Suppressor macrophage treated with lipopolysaccharide for 4 hours (primary cell): ENCODE measurements at places on chromosomes 2 and 18.
A peak's percentile ranks its signal among the peaks of the same experiment; 100 is the strongest.

DNA sequence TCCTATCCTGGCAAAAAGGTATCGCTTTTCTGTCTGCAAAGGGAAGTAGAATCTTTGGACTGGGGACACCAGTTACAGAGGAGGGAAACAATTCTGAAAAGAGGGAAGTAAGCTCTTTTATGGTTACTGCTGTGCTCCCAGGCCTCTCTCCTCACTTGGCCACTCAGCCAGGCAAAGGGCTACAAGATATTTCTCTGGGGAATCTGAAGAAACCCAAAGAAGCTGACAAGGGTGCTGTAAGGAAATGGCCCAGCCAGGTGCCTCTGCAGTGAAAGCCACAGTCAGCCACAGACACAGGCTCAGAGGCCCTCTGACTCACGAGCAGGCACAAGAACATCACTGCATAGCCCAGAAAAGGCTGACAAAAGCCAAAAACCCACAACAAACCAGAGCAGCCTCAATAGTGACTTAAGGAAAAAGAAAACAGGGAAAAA is 5.8 kb downstream of the HDLBP start:
- peak; percentile 41 for DNase-seq

DNA sequence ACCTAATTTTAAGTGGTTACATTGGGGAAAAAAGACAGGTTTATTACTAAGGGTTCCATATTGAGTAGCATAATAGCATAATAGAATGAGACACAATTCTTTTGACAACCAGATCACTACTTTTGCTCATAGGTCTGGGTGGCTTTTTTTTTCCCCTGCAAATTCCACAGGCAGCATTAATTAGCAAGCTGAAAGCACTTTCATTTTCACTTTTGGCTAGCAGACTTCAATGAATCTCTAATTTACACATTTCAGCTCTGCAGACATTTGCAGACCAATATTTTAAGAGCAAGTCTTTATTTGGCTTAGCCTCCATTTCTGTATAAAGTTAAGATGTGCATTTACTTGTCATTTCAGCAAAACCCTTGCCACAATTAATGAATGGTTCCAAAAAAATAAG is 185.5 kb downstream of the NOL4 start:
- peak; percentile 1 for DNase-seq

GRCh38 chr2:3520591-3520990 is 1.3 kb upstream of the ADI1 start:
- no peak for DNase-seq

DNA sequence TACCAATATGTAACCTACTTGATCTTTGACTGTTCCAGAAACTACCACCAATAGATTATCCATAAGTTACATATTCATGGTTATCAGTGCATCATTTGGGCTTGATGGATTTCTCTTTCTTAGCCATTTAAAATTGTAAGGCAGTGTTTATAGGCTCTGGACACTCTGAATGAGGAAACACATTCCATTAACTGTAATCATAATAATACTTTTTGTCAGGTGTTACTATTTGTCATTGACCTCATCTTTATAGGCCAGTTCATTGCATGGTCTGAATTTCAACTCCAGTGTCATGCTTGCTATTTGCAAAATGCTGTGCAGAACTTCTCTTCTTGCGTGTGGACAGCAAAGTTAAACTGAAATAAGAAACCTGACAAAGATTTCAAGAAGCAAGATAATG is 1340.2 kb upstream of the ZEB2 start:
- no peak for DNase-seq

DNA sequence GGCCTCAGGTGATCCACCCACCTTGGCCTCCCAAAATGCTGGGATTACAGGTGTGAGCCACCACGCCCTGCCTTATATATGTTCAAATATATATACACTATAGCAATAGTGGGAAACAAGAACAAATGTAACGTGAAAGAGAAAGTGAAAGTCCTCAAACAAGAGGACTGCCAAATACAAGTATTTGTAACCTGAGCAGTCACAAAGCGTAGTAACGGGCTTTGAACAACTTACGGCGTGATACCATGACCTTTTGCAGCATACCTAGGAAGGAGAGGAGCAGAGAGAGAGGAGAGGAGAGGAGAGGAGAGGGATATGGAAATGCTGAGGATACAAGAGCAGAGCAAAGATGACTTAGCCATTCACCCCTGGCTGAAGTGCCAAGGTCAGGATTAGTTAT is 113.8 kb upstream of the RGPD4 start:
- peak; percentile 7 for DNase-seq

DNA sequence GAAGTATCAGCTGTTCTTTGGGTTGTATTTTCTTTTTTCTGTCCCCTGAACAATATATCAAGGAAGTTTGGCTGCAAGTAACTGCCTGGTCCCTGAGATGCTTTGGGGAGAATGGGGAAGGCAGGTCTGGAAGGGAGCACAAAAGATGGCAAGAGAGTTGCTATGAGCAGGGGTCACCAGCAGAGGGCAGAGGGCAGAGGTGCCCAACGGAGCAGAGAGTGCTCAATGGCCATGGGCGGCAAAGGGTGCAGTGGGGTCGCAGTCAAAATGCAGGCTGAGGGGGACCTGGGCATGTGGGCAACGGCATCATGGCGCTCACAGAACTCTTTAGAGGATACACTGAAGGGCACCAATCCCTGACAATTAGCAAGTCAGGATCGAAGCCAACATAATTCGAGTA is 107.7 kb upstream of the ATP8B1 start:
- no peak for DNase-seq

- DNase-seq, result no peak
Observed at GRCh38 chr2:62732262-62732777, 26.8 kb downstream of the EHBP1 start.

DNA sequence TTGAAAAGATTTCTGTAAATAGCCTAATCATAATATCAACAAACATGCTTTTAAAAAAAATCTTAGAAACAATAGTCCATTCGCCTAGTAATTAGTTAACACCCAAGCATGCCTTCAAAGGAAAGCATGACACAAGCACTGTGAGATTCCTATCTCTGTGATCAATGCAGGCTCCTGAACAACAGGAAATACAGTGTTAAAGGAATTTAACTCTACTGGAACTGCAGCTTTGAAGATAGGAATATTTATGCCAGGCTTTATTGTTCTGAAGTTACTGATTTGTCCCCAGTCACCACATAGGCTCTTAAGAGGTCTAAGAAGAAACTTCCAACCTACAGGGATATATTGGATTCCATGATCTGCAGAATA is 15.4 kb upstream of the FAM124B start:
- no peak for DNase-seq

DNA sequence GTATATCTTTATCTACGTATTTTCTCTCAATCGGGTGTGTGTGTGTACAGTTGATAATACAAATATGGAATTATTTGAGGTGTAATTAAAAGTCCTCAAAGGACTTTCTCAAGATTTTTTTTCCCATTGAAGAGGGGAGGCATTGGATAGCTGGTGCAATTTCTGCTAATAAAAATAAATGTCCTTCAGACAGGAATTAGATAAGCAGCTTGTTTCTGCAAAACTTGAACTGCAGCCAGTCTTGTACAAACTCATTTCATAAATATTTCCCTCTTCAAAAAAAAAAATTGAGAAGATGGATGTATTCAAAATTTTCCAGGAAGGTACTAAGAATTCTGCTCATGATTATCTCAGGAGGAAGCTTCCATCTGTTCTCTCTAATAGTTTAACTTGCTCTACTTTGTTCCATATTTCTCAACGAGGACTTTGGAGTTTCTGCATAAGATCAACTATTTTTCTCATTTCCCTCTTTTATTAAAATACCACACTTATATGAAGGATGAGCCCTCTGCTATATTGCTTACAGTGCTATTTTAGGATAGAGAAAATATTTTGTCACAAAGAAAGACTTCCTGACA is 33.0 kb upstream of the GLS start:
- DNase-seq, result no peak

- DNase-seq, result no peak
Observed at GRCh38 chr2:211390536-211391188, 834.3 kb downstream of the CPS1 start.

GRCh38 chr2:141523199-141523598 is 607.6 kb downstream of the LRP1B start:
- DNase-seq, result no peak

GRCh38 chr2:157441072-157441454 is 2.8 kb downstream of the CYTIP start:
- peak; percentile 42 for DNase-seq

GRCh38 chr2:226002438-226002837 is 602.9 kb downstream of the NYAP2 start:
- peak; percentile 85 for DNase-seq

DNA sequence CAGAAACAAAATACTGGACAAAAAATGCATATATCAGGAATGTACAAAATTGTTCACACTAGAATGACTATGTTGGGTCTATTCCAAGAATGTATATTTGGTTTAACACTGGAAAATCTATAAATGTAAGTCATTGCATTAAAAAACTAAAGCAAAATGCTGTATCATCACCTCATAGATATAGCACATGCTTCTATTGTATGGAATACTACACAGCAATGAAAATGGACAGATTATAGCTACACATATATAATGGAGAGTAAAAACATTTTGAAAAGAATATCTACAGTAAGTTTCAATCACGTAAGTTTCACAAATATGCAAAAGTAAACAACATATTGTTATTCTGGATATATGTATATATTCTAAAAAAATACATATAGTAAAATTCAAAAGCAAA is 91.8 kb downstream of the ACVR1C start:
- no peak for DNase-seq

- DNase-seq, result no peak
Observed at GRCh38 chr18:42446195-42446594, 491.2 kb downstream of the PIK3C3 start.

DNA sequence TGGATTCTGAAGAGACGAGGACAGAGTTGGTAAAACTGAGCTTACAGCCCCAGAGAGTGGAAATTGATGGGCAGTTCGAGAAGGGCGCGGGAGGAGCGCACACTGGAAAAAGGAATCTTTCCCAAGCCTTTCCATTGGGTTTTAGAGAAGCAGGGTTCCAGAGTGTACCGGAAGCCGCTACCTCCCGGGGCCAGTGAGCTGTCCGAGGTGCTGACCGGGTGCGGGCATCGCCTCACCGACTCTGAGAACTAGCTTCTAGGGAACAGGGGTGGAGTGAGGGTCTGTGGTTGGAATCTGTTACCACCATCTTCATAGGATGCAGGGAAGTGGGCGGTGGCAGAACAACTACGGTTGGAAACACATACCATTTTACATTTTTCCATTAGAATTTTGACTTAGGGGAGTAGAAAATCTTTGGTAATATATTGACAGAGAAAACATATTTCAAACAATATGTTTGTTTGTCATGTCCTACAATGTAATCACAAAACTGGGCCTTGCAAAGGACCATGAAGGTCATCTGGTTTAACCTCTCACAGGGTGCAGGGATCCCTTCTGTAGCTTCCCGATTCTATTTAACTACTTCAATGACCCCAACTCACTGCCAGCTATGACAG is 724 bp downstream of the NMS start:
- DNase-seq, result no peak

- no peak for DNase-seq
Observed at GRCh38 chr18:72973841-72974240, 106.1 kb upstream of the NETO1 start.

GRCh38 chr18:12314591-12315305 is 6.7 kb downstream of the TUBB6 start:
- no peak for DNase-seq

GRCh38 chr2:43158259-43158880 is 68.0 kb downstream of the ZFP36L2 start:
- DNase-seq, result peak; percentile 77

- no peak for DNase-seq
Observed at GRCh38 chr2:231068525-231069222, 12.0 kb downstream of the PSMD1 start.

DNA sequence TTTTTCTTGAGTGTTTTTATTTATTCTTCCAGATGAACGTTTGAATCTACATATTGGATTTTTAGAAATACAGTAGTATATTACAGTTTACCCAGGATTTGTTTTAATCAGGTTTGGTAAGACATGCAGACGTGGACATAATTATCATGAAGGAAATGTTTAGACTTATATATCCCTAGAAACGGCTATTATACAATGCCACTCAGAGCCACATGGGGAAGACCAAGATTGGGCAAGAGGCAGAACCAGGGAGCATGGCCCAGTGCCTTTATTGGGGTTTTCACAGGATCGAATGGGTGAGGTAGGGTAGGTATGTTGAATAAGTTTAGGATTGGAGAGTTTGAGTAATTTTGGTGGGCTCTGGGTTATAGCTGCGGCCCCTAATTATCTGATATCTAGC is 212.2 kb downstream of the CAMKMT start:
- DNase-seq, result peak; percentile 31

DNA sequence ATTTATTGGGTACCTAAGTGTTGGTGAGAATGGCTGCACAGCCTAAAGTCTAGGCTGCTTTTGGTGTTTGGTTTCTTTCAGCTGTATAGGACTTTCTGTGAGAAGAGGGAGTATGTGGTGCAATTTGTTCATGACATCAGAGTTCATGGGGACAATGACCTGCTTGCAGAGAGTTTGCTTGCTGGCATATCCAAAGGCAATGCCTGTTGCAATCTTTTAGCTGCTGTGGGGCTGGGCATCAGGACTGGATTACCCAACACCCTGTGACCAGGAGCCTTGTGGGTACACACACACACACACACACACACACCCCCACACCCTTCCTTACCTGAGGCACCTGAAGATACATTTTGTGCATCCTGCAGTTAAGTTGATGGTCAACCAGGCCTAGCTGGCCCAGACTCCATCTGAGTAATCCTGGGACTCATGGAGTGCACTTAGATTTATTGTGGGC is 68.4 kb downstream of the LIPG start:
- peak; percentile 7 for DNase-seq

DNA sequence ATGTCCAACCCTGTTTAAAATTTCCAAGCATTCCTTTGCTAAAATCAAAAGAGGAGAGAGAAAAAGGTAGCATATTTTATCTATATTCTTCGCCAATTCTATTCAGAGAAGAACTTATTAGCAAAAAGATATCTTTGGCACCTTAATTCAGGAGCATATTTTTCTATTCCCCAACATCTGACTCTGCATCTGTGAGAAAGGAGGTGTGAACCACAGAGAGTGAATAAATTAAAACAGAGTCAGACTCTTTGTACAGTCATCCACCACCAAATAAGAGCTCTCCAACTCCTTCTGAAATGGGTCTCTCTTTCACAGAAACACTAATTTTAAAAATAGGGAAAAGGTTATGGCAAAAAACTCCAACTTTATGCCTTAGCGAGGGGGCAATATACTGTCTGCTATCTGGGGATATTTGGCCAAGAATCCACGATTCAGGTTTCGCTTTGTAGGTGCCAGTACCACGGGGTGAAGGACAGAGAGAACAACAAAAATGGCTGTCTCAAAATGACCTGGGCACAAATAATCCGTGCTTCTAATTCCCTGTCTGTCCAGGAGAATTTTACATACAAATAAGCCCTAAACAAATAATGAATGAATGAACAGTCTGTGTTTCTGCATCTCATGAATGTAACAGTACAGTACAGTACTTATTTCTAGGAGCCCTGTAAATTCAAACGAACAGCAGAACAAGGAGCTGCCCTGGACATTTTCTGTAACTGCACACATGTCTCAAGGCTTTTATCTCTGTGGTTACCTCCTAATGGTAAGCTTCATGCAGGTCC is 43.4 kb downstream of the EPB41L3 start:
- no peak for DNase-seq

- no peak for DNase-seq
Observed at GRCh38 chr18:31669541-31669940, 14.8 kb downstream of the B4GALT6 start.

- DNase-seq, result no peak
Observed at GRCh38 chr2:222837643-222838056, 23.2 kb upstream of the ACSL3 start.
